MCF 10A (cell line): ENCODE measurements at places on chromosomes 4 and X. TPM values are rescaled to one million over a fixed set of nuclear protein-coding genes. Genes with fewer than 3 reads are reported as not detected.
A peak's percentile ranks its signal among the peaks of the same experiment; 100 is the strongest.

DNA sequence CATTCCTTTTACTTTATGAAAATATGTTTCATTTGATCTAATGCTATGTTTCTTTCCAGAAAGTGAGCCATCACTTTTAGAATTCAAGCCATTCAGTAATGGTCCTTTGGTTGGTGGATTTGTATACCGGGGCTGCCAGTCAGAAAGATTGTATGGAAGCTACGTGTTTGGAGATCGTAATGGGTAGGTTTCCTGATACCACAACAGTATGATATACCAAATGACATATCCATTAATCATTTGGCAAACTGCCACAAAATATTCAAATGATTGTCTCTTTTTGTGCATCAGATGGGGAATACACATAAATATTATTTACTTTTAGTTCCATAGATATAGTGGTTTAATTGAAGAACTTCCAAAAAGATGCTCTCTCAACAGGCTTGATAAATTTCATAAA is 68.2 kb downstream of the HHIP start:
- H3K4me1 ChIP-seq, result peaks cover 11% of the 10 kb centered on the region
- no peak overlapping the region for H3K4me3 ChIP-seq
- H3K27me3 ChIP-seq, result no peaks in the 10 kb centered on the region
- no peak overlapping the region for H3K27ac ChIP-seq
- H3K36me3 ChIP-seq, result no peaks in the 10 kb centered on the region
- no peak for DNase-seq

DNA sequence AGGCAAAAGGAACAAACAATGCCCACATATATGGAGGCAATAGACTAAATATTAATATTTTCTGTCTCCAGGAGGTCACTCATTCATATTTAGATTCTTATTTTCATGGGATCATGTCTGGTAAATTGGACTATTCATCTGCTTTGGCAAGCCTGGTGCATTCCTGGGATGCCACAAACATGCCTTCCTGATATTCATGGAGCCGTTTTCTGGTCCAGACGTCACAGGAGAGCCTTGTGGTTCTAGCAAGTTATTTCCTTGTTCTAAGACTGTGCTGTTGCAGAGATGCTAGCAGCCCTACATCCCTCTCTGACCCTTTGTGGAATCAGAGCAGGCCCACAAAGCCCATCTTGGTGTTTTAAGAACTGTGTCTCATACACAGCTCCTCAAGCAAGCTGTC is 16.1 kb upstream of the EXOSC9 start:
- peak overlapping the region; percentile 54 for H3K4me3 ChIP-seq
- H3K36me3 ChIP-seq, result no peaks in the 10 kb centered on the region
- peaks cover 26% of the 10 kb centered on the region for H3K4me1 ChIP-seq
- peak; percentile 81 for DNase-seq
- peak overlapping the region; percentile 80 for H3K27ac ChIP-seq

- no peak overlapping the region for H3K27ac ChIP-seq
- H3K4me3 ChIP-seq, result no peak overlapping the region
- no peaks in the 10 kb centered on the region for H3K36me3 ChIP-seq
- peak; percentile 47 for DNase-seq
- peaks cover 11% of the 10 kb centered on the region for H3K4me1 ChIP-seq
- peaks cover 30% of the 10 kb centered on the region for H3K27me3 ChIP-seq
These were observed 47.6 kb downstream of the SH3KBP1 start for GRCh38 chrX:19839770-19840254.

GRCh38 chr4:144809056-144809640 is 163.2 kb downstream of the HHIP start:
- DNase-seq, result no peak
- H3K27me3 ChIP-seq, result no peaks in the 10 kb centered on the region
- no peaks in the 10 kb centered on the region for H3K4me1 ChIP-seq

GRCh38 chr4:42637867-42638266 is 19.0 kb downstream of the ATP8A1 start:
- H3K4me3 ChIP-seq, result no peak overlapping the region
- no peaks in the 10 kb centered on the region for H3K27me3 ChIP-seq
- peaks cover 7% of the 10 kb centered on the region for H3K4me1 ChIP-seq
- peaks cover 8% of the 10 kb centered on the region for H3K36me3 ChIP-seq
- H3K27ac ChIP-seq, result no peak overlapping the region

- DNase-seq, result no peak
- no peaks in the 10 kb centered on the region for H3K36me3 ChIP-seq
- H3K27ac ChIP-seq, result no peak overlapping the region
These were observed 55.7 kb downstream of the LNX1 start for GRCh38 chr4:53535567-53535966.

DNA sequence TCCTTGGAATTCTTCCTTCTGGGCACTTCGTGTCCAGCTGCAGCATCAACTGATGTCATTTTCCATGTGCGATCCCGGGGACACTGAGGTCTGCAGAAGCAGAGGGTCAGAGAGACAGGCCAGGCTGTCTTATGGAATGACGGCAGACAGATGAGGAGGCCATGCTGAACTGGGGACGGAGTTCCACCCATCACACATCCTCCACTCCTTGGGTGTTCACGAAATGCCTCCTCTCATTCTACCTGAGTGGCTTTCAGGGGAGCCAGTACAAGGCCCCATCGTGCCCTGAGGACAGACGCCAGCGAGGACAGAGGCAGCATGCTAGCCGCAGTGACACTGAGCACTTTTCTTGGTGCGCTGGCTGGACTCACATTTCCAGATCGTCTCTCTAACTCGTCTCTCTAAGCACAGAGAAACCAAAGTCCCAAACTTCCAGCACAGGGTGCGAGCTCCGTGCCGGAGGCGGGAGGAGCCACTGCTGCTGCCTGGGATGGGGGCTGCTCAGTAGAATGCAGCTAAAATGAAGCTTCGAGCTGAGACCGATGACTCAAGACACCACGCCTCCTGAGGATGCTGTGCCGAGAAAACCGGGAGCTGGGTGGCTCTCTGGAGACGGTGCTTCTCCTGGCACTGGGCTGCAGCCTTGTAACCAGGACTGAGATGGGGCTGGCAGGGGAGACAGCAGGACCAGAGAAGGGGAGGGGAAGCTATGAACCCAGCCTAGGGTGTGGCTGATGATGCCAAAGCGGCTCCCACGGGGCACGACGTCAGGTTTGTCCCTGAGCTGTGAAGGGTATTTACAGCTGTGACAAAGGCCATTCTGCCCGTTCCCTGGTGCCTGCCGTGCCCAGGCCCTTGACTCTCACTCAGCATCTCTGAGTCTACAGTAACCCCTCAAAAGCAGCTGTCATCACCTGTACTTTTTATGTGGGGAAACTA is 8.2 kb downstream of the ABLIM2 start:
- no peak overlapping the region for H3K4me3 ChIP-seq
- no peaks in the 10 kb centered on the region for H3K4me1 ChIP-seq
- peaks cover 20% of the 10 kb centered on the region for H3K27me3 ChIP-seq
- no peak overlapping the region for H3K27ac ChIP-seq
- no peak for DNase-seq

DNA sequence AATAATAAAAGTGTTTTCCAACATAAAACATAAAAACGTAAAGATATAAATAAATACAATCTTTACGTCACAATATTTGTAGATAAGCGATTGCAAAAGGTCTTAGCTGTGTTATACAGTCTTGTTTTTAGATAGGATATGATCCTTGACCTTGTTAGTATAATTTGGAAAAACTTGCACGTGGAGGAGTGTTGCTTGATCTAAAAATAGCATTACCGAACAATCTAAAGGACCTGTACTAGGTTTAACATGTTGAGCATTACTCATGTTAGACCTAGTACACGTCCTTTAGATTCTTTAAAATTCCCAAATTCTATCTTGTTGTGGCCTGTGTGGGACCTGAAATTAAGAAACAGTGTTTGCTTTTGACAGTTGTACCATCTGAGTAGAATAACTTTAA is 1.6 kb downstream of the METAP1 start:
- no peak for DNase-seq
- no peaks in the 10 kb centered on the region for H3K36me3 ChIP-seq
- no peak overlapping the region for H3K27ac ChIP-seq
- H3K4me3 ChIP-seq, result peak overlapping the region; percentile 31
- H3K4me1 ChIP-seq, result peaks cover 18% of the 10 kb centered on the region

- H3K36me3 ChIP-seq, result no peaks in the 10 kb centered on the region
- peaks cover 25% of the 10 kb centered on the region for H3K4me1 ChIP-seq
- DNase-seq, result peak; percentile 87
- no peaks in the 10 kb centered on the region for H3K27me3 ChIP-seq
These were observed 568.8 kb downstream of the GRID2 start for GRCh38 chr4:92872604-92873003.

DNA sequence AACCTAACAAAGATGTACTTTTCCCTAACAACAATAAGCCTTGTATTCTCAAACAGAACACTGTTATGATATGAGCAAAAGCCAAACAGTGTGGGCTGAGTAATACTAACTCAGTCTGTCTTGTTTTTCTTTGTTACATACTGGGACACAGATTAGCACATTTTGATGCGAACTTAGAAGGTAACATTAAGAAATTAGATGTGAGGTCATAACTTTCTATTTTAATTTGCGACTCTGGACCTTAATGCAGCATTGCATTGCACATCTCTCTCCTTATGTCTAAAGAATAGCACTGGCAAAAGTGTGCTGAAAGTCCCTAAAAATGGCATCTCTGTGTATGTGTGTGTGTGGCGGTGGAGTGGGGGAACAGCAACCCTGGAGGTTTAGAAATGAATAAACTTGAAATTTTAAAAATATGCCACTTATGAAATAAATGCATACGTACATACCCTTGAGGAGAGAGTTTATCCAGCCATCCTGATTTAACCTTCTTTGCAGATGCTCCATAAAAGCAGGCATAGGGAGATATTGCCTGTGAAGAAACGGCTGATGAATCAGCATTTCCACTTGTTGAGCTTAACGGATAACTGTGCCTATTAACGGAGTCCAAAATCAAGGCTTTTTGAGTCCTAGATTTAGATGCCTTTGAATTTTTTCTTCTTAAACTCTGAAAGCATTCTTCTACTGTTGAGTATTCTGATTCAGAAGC is 34.2 kb downstream of the ARAP2 start:
- H3K27ac ChIP-seq, result no peak overlapping the region
- peaks cover 5% of the 10 kb centered on the region for H3K4me1 ChIP-seq
- H3K36me3 ChIP-seq, result peaks cover 5% of the 10 kb centered on the region

DNA sequence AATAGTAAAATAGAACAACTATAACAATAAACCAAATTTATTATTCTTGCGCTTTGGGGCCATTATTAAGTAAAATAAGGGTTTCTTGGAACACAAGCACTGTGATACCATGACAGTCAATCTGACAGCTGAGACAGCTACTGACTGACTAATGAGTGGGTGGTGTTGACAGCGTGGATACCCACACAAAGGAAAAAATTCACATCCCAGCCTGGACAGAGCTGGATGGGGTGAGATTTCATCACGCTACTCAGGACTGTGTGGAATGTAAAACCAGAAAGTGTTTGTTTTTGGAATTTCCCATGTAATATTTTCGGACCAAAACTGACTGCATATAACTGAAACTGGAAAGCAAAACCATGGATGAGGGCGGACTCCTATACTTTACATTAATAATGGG is 48.8 kb downstream of the IGFBP7 start:
- peaks cover 6% of the 10 kb centered on the region for H3K36me3 ChIP-seq
- H3K27me3 ChIP-seq, result no peaks in the 10 kb centered on the region
- H3K4me3 ChIP-seq, result no peak overlapping the region
- no peak overlapping the region for H3K27ac ChIP-seq
- no peak for DNase-seq

GRCh38 chr4:7291372-7292114 is 99.2 kb downstream of the SORCS2 start:
- DNase-seq, result peak; percentile 54
- H3K36me3 ChIP-seq, result no peaks in the 10 kb centered on the region
- H3K27me3 ChIP-seq, result peaks cover 13% of the 10 kb centered on the region
- H3K4me1 ChIP-seq, result peaks cover 9% of the 10 kb centered on the region
- no peak overlapping the region for H3K4me3 ChIP-seq
- no peak overlapping the region for H3K27ac ChIP-seq

GRCh38 chr4:146063143-146063542 is 112.4 kb upstream of the LSM6 start:
- H3K4me1 ChIP-seq, result no peaks in the 10 kb centered on the region
- DNase-seq, result no peak
- H3K4me3 ChIP-seq, result no peak overlapping the region
- H3K27me3 ChIP-seq, result peaks cover 9% of the 10 kb centered on the region
- H3K36me3 ChIP-seq, result peaks cover 6% of the 10 kb centered on the region

- H3K36me3 ChIP-seq, result peaks cover 10% of the 10 kb centered on the region
- peak; percentile 62 for DNase-seq
- peak overlapping the region; percentile 56 for H3K4me3 ChIP-seq
- H3K27ac ChIP-seq, result peak overlapping the region; percentile 44
- H3K4me1 ChIP-seq, result no peaks in the 10 kb centered on the region
These were observed 29.5 kb downstream of the TAPT1 start for GRCh38 chr4:16196482-16197393.

GRCh38 chrX:40470830-40471429 is 109.8 kb upstream of the ATP6AP2 start:
- DNase-seq, result peak; percentile 16
- no peak overlapping the region for H3K4me3 ChIP-seq
- peaks cover 96% of the 10 kb centered on the region for H3K27me3 ChIP-seq
- no peak overlapping the region for H3K27ac ChIP-seq
- peaks cover 4% of the 10 kb centered on the region for H3K4me1 ChIP-seq

- H3K27me3 ChIP-seq, result no peaks in the 10 kb centered on the region
- peaks cover 17% of the 10 kb centered on the region for H3K36me3 ChIP-seq
- no peak overlapping the region for H3K4me3 ChIP-seq
- no peak overlapping the region for H3K27ac ChIP-seq
These were observed 20.6 kb downstream of the SLC39A8 start for GRCh38 chr4:102324730-102325129.

DNA sequence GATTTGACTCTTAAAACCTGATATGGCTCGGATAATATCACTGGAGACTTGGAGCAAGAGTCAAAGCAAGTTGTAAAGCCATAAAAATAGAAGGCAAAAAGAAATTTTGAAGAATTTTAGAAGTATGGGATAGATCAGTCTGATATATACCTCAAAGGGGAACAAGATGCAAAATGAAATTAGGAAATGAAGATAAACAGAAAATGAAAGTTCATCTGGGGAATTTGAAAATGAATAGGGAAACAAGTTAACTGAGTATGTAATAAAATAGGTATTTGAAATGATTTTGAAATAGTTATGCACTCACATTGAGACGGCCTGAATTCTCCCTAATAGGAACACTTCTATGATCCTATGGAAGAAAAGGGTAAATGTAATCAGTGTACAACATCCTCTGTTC is 5.7 kb downstream of the CYP2U1 start:
- peaks cover 7% of the 10 kb centered on the region for H3K36me3 ChIP-seq
- DNase-seq, result no peak
- peaks cover 16% of the 10 kb centered on the region for H3K4me1 ChIP-seq
- no peaks in the 10 kb centered on the region for H3K27me3 ChIP-seq
- no peak overlapping the region for H3K27ac ChIP-seq
- H3K4me3 ChIP-seq, result no peak overlapping the region

GRCh38 chr4:181659876-181660275 is 583.3 kb upstream of the TENM3 start:
- peaks cover 22% of the 10 kb centered on the region for H3K4me1 ChIP-seq
- no peaks in the 10 kb centered on the region for H3K27me3 ChIP-seq
- no peaks in the 10 kb centered on the region for H3K36me3 ChIP-seq
- H3K4me3 ChIP-seq, result no peak overlapping the region
- no peak for DNase-seq
- H3K27ac ChIP-seq, result no peak overlapping the region

ADAM29 gene
- not detected in 2 replicates for total RNA-seq

MPP1 gene
- total RNA-seq, result 11.8 and 12.7 TPM in 2 replicates

UGT8 gene
- total RNA-seq, result 2.2 and 2.6 TPM in 2 replicates

CETN2 gene
- 22.5 and 29.3 TPM in 2 replicates for total RNA-seq

RIBC1 gene
- 0.82 and 1.0 TPM in 2 replicates for total RNA-seq

KCNE5 gene
- 0.64 and 1.4 TPM in 2 replicates for total RNA-seq

CSAG1 gene
- not detected in 2 replicates for total RNA-seq

TLR3 gene
- total RNA-seq, result 6.5 and 8.2 TPM in 2 replicates
